A172 (cell line): ENCODE measurements at places on chromosomes 12 and 14.

DNA sequence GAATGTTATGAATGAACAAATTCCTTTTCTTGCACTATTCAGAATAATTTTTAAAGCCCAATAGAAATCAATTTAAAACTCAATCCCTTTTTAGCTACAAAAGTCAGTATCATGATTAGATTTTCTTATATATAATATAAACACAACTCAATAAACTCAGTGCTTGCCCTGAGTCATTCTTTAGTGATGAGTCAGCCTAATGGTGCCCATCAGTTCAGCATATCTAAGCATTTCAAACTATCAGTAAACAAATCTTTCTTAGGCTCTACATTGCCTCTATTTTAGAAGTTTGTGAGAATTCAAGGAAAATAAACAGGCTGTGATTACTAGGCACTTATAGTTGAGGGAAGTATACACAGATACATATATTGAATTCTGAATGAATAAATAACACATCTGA, 179.6 kb downstream of the NELL2 start:
- peak; percentile 6 for DNase-seq

GRCh38 chr14:74616507-74616906, 4.5 kb upstream of the LTBP2 start:
- peak; percentile 89 for DNase-seq

DNA sequence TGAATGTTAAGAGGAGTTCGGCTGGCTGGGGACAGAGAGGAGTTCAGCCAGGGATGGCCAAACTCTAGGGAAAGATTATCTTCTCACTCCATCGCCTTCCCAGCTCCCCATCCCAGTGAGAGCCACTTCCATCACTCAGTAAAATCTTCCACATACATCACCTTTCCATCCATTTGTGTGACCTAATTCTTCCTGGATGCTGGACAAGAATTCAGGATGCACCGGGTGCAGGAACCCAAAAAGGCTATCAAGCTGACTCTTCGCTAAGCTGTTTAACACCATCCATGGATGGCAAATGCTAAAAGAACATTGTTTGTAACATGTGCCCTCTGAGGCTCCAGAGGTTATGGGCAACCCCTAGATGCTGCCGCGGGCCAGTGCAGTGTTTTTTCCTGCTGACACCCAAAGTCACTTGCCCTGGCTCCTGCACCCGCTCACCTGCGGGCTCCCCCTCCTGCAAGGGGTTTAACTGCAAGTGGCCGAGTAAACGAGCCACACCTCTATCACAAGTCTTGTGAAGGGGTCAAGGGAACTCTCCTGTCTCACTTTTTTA, 216.0 kb upstream of the NPAS3 start:
- DNase-seq, result no peak

DNA sequence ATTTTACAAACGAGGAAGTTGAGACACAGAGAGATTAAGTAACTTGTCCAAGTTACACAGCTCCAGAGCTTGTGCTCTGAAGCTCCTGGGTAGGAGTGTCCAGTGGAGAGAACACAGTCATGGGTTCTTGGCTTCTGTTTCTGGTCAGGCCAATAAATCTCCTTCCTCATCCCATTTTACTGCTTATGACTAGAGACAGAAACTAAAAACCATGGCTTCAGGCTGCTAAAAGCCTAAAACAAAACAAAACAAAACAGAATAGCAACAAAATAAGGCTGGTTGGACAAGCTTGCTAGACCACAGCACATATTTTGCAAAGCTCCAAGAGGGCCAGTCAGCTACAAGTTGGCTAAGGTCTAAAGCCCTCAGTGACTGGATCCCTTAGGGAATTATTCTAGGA, 49.8 kb downstream of the PTGER2 start:
- no peak for DNase-seq

DNA sequence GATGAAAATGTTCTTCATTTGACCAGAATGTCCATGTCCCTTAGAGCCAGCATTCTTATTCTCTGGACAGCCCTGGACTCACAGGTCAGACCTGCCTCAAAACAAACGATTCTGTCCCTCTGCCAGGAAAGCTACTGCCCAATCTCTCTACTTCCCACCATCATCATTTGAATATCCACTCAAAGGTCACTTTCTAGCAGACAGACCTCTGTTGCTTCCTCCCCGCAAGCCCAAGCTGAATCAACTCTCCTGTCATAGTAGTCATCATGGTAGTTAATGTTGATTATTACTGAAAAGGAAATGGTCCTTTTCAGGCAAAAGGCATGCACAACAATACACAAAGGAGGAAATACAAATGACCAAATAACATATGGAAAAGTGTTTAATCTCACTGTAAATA, 39.6 kb upstream of the CPM start:
- DNase-seq, result no peak

- no peak for DNase-seq
Measured at GRCh38 chr14:21098892-21099595, 589 bp upstream of the ZNF219 start.

GRCh38 chr12:80967565-80967964, 29.8 kb upstream of the LIN7A start:
- DNase-seq, result no peak

GRCh38 chr14:98858561-98858960, 413.4 kb downstream of the BCL11B start:
- no peak for DNase-seq
